ENCODE measurements at places on chromosomes 4 and X.

GRCh38 chr4:27018076-27018475, 157.4 kb downstream of the STIM2 start:
- no peak for DNase-seq

DNA sequence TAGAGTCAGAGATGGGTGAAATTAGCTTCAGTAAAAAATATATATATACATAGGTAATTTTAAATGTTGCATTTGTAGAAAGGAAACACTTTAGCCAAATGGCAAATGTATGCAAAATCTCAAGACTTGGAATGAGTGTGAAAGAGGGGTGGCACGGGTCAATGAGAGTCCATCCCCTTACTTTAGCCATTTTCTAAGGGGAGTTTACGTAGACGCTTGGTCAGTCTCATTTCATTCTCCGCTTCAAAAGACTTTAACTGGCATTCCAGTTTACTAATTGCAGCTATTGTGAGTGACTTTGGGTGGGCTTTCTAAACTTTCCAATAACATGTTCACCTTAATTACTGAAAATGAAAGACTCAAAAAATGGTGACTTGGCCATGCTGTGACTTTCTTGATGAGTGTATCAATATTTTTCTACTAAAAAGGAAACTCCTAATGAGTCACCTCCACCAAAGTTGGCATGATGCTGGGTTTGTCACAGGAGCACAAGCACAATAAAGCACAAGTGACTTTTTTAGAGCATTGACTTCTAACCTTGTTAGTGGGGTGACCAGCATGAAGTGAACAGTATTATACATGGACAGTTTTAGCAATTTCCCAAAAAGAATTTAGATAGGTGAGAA, 356.0 kb upstream of the RASGEF1B start:
- DNase-seq = no peak

DNA sequence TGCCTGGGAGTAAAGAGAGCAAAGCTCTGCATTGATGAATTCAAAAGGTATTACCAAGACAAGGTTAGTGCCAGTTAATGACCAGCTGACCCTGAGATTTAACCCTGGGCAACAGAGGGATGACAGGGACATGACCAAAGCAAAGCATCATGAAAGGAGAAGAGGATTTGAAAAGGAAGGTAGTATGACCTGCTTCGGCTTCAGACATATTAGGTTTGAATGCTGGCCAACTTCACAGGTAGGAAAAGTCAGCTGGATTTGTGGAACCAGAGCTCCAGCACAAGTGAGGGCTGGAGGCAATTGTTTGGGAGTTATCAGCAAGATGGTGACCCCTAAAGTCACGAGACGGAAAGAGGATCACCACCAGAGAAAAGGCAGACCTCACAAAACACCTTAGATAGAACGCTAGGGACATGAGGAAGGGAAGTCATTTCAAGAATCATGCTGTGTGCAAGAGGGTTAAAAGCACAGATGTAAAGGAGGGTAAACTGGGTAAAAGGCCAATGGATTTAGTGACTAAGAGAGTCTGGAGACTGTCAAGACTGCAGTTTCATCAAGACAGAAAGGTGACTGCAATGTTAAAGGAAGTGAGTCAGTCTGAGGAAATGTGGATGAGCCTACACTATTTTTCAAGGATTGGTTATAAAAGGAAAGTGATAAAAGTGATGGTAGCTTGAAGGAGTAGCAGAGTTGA, 45.6 kb downstream of the SH3RF1 start:
- no peak for DNase-seq

DNA sequence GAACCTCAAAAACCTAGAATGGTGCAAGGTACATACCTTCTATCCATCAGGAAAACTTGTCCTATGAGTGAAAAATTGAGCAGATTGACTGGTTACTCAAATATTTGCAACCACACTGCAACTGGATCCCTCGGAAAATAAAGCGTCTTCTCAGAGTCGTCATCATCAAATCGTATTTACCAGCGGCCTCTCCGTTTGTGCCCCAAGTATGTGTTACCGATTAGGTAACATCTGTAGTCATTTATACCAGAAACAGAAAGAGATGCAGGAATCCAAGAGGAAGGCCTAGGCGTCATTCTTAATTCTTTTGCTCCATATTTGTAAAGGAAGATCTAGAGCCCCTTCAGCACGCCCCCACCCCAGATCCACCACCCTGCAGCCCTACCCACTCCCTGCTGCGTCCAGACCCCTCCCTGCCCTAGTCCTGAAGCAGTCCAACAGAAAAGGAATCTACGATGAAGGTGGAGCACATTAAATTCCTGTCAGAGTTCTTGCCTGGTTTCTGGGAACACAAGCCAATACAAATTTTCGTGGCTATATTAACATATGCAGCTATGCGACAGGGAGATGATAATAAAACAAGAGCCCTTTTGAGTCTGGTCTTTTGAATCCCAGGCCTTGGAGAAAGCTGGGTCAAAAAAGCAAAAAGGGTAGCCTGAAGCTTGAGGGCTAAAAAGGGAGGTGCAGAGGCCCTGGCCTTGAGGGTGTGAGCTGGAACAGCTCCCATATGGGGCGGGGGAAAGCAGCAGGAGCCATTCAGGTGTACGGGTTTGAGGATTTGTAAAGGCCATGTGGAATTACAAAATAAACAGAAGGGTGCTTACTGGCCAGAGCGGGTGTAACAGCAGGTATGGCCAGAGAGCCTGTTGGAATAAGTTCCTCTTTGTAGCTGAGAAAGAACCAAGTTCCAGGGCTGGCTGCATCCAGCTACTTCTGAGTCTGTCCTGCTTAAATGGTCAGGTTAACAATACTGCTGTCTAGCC, 77.0 kb downstream of the ZNF827 start:
- no peak for DNase-seq

- DNase-seq = no peak
Measured at GRCh38 chr4:12978310-12978709, 505.8 kb downstream of the RAB28 start.

- DNase-seq = no peak
Measured at GRCh38 chrX:20252381-20253231, 14.1 kb downstream of the RPS6KA3 start.

DNA sequence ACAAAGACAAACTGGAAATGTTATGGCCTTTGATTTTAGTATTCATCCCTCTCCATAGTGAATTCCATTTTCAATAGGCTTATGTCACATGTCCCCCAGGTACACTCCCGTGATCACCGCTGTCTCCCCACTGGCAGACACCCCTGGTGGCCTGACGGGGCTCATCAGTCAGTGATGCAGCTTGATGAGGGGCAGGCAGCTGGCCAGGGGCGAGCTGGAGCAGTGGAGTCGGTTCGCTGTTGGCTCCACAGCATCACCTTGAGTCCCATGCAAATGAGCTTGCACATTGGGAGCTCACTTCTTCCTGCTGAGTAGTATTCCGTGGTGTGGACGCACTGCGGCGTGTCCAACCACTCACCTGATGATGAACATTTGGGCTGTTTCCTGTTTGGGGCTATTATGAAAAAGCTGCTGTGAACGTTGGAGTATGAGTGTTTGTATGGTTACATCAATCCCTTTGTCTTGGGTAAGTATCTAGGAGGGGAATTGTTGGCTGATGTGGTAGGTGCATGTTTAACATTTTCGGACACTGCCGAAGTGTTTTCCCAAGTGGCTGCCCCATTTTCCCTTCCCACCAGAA, 5.2 kb downstream of the TREX2 start:
- DNase-seq = no peak

- no peak for DNase-seq
Measured at GRCh38 chr4:114911111-114911510, 202.3 kb downstream of the NDST4 start.

GRCh38 chr4:186887291-186887700, 163.6 kb upstream of the FAT1 start:
- no peak for DNase-seq

DNA sequence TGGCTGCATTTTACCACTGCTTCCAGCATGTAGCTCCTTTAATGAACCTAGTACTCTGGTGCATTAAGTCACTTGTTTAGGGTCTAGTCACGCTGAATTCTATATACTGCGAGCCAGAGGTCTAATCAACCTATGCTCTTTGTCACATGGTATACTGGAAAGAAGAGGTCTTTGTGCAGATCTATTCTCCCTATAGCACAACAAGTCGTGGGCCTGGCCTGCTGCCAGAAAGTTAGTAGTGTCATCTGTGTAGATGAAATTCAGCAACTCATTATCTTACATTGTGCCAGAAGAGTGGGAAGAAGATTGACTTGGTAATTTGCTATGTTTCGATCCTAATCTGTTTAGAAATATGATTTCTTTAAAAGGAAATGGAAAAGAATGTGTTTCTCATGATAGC, 80.8 kb downstream of the AWAT2 start:
- no peak for DNase-seq

DNA sequence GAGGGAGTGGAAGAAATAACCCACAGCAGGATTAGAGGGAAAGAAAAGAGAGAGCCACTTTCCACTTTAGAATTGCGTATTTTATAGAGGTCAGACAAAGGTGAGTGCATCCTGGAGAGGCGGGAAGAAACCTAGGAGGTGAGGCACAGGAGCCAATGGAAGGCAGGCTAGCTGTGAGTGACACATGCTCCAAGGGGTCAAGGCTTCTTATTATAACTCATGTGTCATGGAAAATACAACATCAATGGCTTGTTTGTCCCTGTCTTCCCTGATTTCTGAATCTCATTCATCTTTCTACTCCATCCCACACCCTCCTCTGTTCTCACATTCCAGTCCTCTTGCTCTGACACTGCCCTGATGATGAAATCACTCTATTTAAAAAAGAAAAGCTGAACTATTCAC, 14.4 kb downstream of the ANXA3 start:
- no peak for DNase-seq

GRCh38 chr4:2937986-2938385, 25.2 kb downstream of the NOP14 start:
- no peak for DNase-seq

GRCh38 chrX:120485315-120485637, 16.2 kb upstream of the LAMP2 start:
- DNase-seq = no peak

DNA sequence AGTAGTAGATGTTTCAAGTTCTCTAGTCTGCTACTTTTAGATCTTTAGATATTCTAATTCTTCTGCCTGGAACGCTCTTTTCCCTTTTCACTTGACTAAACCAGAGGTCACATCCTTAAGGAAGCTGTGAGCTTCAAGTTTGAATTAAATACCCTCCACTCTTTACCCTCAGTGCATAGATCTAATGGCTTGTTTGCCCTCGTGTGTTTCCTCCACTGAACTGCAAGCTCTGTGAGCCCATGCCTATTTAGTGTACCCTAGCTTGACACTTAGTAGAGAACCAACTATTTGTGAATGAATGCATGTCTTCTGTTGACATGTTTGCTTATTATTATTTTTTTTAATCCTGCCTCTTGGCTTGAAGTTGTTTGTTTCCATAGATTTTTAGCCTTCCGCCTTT, 138.3 kb downstream of the PDE5A start:
- DNase-seq = no peak

DNA sequence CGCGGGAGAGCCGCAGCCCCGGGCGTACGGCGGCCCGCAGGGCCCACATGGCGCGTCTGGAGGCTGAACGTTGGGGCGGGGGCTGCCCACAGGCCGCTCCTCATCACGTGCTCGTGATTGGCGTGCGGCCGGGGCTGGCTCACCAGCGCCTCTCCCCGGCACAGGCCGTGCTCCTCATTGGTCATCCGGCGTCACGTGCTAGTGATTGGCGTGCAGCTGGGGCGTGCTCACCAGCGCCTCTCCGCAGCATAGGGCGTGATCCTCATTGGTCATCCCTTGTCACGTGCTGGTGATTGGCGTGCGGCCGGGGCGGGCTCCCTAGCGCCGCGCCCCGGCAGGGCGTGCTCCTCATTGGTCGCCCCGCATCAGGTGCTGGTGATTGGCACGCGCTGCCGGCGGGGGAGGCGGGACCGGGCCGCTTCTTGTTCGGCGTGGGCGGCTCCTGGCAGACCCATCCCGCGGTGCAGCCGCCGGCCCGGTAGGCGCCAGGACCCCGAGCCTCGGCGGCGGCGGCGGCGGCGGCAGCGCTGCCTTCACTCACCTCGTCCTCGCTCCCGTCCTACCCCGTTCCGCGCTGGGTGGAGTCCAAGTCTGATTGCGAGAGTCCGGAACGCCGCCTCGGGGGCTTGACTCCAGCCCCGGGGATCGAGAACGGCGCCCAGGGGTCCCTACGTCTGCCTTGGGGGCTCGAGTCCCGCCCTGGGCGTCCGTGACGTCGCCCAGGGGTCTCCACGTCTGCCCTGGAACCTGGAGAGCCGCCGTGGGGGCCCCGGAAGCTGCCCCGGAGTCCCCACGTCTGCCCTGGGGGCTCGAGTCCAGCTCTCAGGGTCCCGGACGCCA, at the start of gene GTPBP6:
Gene GTPBP6 (minus strand): TSS at position 58 of the 840 bp plus-strand sequence. CDS start 9 bp downstream, at position 49.
- DNase-seq = no peak

Measured in activated gamma-delta T cell (primary cell).